Activated CD4-positive, CD25-positive, alpha-beta regulatory T cell treated with anti-CD3 and anti-CD28 coated beads, Interleukin-2, amount 50 U/mL, for 72 hours (primary cell): ENCODE measurements at places on chromosomes 1 and 21.

- no peak for DNase-seq
Measured at GRCh38 chr1:223059526-223059925, 83.5 kb downstream of the TLR5 start.

DNA sequence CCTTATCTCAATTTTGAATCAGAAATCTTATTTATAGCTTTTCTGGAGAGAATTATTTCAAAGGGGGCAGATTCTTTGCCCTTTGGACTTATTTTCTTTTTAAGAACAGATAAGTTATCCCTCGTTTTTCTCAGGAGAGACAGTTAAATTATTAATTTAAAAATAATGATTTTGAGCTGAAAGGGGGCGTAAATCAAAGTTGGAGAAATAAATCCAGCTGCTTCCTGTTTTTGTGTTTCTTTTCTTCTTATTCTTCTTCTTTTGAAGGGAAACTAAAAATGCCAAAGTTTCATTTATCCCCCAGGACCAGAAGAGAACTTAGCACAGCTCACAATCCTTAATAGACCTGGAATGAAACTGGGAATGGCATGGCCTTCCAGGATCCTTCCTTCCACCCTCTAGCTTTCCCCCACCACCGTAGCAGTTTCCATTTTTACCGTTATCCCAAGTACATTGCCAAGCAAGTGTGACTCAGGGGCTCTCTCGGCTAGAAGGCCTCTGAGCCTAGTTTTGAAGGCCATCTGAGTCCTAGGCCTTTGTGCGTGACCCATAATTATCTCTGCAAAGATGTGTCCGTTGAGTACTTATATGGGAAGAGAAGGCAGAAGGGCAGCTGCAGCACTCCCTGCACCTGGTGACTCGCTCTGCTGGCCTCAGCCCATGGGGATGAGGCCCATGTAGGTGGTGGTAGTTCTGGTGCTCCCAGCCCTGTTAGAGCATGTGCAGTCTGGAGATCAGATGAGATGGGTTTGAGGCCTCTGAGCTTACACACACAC lies 181.7 kb downstream of the ROR1 start:
- DNase-seq, result no peak

DNA sequence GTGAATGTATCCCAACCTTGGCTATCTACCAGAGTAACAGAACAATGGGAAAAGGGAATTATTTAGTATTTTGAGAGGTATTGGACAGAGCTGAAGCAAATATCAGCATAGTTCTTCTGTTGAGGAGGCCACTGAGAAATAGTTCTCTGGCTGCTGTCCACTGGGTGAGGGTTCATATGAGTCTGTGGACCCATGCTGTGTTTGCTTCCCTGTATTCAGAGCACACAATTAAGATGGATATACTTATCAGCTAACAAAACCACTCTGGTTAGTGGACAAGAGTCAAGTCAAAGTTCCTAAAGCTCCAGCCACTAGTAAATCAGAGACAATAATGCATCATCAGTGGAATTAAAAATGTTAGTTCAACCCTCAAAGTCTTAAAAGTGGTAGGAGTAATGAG lies 66.1 kb downstream of the RGS18 start:
- no peak for DNase-seq

- no peak for DNase-seq
Measured at GRCh38 chr1:29973406-29973805, 737.1 kb downstream of the PTPRU start.

DNA sequence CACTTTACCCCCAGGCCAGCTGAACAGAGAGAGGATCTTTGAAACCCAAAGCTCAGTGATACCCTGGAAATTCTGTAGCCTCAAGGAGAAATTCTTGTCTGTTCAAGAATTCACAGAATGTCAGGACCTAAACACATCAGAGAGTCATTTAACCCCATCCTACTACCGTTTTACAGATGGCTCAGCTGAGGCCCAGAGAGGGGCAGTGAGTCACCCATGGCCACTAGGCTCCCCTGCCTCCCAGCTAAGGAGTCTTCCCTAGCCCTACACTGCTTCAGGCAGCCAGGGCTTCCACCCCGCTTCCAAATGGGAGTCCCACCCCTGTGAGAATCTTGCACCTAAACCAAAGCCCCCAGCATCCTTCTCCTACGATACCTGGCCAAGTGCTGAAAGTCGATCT lies 28.3 kb downstream of the VWA5B1 start:
- no peak for DNase-seq

DNA sequence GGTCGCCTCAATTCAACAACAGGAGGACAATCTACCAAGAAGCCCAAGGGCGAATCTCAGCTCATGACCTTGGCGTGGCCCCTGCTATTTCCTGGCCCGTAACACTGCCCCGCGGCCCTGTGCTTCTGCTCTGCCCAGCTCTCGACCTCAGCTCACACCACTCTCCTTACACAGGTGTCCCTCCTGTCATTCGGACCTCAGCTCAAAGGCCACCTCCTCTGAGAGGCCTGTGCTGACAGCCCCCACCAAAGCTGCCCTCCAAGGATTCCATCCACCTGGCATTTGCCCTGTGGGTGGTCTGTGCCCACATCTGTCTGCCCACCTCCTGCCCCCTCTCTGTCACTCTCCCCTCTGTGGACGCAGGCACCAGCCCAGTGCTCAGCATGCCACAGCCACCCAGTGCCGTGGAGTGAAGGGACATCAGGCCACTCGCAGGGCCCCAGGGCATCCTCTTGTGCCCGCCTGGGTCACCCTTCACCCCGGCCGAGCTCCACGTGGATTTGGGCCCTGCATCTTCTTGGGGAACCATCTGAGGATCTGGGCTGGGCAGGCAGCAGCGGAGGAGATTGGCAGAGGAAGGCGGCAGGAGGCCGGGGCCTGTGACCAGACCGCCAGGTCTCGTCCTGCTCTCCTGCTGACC lies 70.3 kb downstream of the DHRS3 start:
- no peak for DNase-seq

GRCh38 chr1:212814537-212815334 lies 23.0 kb downstream of the TATDN3 start:
- DNase-seq, result no peak

DNA sequence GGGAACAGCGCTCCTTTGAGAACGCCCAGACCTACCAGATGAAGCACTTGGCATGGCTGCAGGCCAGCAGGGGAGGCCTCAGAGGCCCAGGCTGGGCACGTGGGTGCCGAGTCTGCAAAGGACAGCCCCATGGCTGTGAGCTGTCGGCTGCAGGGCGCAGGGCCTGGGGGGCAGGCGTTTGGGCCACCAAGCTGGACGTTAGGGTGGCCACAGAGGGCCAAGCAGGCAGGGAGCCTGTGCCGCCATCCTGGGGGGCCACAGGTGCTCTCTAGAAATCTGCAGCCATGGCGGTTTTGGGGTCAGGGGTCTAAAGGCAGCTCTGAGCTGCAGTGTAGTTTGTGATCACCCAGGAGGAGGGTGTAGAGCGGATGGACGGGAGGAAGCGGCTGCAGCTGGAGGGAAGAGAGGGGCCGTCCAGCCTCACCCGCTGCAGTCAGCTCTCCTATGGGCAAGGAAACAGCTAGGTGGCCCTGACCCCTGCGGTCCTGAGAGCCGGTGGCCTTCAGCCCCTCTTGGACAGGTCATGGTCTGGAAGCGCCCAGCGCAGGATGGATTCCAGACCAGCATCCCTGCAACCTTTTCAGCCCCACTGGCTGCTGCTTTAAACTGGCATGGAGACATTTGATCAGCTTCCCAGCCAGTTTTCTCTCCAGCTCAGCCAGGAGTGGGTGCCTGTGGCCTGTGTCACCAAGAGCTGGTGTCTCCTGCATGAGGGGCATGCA lies 11.0 kb downstream of the IBA57 start:
- no peak for DNase-seq

- no peak for DNase-seq
Measured at GRCh38 chr1:30378003-30378596, 345.3 kb downstream of the MATN1 start.

- DNase-seq, result no peak
Measured at GRCh38 chr1:208178091-208178529, 66.1 kb downstream of the PLXNA2 start.

DNA sequence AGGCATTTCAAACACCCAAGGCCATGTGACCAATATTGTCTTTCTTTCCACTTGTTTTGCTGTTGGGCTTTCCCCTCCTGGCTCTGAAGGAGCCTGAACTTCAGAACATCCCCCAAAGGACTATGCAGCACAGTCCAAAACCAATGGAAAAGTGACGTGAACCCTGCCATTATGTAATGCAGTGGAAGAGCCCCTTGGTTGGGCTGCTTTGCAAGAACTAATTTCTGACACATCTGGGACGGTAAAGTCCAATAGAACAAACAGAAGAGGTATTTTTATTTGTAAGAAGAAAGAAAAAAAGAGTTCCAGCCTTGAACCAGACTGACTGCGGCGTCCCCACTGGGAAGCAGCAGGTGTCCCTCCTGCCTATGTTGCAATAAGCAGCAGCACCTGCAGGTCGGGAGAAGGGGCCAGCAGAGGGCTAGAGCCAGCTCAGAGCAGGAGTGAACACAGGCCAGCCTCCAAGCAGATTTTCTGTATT lies 116.7 kb downstream of the CDC7 start:
- DNase-seq, result no peak

DNA sequence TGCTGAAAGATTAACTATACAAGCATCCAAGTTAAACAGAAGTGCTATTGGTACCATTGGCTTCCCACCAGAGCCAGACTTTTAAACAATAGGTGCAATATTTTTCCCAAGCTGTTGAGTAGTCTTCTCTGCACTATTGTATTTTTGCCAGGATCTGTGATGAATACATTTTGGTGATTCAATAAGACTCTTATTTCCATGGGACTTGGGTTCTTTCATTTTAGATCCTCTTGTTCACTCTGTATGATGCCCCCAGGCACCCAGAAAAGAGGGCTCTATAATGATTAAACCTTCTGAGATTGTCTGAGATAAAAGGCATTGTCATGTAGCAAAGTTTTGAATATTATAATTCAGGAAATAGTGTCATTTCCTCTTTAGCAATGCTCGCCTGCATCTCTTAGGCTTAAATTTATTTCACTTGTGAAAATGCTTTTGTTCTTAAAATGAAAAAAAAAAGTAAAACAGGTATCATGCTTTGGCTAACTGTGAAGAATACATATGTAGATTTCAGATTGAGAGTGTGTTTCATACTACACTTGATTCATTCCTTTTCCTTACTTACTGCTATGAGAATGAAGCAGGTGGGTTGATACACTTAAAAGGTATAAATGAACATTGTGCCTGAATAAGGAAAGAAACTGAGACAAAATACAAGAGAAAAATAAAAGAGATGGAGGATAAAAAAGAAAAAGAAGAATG lies 275.0 kb downstream of the HMCN1 start:
- no peak for DNase-seq

GRCh38 chr1:23588749-23589548 lies 29.6 kb upstream of the ID3 start:
- DNase-seq, result no peak

DNA sequence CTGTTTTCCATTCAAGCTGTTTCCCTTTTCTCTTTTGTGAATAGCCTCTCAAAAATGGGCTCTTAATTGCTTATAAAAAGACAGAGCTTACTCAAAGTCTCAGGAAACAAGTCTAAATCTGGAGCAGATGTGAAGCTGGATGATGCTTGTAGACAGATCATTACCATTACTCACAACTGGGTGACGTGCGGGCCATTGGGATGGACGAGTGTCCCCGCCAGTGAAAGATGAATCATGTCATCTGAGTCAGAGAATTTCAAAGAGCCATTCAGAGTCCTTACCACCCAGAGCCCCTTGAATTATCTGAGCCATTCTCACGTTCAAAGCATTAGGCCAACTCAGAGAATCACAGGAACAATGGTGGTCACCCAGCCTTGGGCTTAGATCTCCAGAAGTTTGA lies 134.6 kb downstream of the HUNK start:
- no peak for DNase-seq

- no peak for DNase-seq
Measured at GRCh38 chr1:54885807-54886723, 930 bp downstream of the DHCR24 start.
